ENCODE measurements at places on chromosomes 6 and 20.

GRCh38 chr20:32437391-32438074 is 79.4 kb downstream of the ASXL1 start:
- DNase-seq = no peak

DNA sequence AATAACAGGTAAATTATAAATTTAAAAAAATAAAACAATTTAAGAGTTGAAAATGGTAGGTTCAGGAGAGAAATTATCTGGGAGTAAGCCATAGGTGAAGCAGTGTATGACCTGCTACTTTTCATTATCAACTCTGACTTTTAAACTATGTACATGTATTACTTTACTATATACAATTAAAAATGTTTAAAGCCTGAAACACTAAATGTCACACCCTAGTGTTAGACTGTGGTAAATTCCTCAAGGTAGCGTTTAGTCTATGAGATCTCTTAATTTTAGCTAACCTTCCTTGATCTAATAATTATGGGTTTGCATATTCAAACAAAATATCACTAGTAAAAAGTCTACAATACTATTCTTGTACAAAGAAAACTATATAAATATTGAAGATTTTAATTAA is 22.3 kb upstream of the TBC1D32 start:
- no peak for DNase-seq

DNA sequence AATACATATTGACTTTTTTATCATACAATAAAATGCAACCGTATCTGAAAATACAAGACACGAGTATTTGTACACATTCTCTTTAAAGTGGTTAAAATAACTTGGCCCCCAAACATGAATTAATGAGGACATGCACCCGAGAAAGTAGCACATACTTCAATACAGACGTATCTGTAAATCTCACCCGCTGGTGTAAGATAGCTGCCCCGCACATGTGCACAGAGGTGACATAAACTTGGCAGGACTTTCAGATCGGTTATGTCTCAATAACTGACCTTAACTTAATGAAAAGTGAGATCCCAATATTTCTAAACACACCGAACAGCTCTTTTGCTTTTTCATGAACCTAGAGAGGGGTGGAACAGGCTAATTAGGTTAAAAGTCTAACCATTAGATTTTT is 91.5 kb upstream of the RPS6KA2 start:
- no peak for DNase-seq

- no peak for DNase-seq
These were observed 21.7 kb upstream of the SENP6 start for GRCh38 chr6:75579951-75580350.

DNA sequence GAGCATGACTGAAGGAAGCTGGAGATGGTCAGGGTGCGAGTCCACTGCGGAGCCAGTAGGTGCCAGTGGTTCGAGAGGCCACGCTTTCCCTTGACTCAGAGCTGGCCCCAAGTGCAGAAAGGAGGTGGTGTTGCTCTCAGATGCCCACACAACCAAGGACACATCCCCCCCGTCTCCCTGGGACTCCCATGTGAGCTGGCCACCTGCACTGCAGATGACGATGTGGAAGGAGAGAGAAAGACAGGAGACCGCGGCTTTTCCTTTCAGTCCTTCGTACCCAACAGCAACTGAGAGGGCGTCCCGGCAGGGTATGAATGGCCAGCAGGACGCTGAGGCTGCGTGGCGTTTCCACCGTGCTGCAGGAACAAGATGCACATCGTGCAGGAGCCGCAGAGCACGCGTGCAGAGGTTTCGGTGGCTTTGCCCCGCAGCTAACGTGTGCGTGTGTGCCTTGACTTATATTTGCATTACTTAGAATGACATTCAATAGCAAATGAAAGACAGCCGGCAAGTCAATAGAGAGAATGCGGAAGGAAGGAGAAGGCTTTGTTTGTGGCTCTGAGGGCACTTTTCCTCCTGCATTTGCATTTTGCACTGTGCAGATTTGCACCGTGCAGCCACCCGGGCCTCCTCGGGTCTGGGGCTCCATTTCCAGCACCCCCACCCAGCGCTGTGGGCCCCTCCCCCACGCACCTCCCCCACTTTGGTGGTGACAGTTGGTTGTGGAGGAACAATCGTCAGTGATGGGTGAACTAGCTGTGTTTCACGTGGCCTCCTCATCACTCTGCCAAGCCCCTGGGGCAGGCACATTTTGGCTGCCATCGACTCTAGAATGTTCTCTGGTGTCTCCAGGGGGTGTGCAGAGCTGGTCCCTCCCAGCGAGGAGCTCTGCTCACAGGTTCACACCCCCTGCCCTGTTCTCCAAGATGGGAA is 26.4 kb upstream of the BHLHE23 start:
- no peak for DNase-seq

DNA sequence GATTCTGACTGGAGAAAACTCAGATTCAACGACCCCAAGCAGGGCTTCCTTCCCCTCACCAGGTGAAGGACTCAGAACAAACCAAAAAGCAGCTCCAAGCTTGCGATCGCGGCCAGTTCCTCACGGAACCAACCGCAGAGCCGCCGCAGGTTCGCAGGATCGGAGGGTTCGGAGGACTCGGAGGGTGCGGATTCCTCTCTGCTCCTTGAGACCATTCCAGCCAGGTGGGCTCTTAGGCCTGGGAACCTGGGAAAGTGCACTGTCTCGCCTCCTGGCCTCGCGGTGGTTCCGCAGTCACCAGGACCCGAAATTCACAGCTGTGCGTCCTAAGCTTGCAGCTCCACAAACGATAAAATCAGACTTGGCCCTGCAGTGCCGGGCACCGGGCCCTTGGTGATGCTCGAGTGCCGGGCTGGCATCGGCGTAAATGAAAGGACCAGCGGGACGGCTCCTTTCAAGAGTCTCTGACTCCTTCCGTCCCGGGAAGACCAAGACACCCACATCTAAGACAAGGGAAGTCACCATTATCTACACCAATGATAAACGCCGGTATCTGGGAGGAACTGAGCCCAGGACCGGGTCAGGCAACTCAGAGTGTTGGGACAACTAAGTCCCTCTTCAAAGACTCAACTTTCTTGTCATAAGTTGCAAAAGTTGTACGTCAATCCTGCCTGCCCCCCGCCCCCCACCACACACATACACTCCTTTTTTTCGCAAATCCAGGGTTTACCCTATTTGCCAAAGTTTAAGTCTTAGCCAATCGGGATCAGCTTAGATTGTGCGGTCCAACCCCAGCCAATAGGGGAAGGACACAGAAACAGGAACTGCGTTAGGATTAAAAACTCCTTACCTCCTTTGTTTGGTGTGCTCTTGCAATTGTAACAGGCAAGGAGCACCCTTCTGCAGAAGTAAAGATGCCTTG is 69.8 kb upstream of the PRSS16 start:
- peak; percentile 87 for DNase-seq

DNA sequence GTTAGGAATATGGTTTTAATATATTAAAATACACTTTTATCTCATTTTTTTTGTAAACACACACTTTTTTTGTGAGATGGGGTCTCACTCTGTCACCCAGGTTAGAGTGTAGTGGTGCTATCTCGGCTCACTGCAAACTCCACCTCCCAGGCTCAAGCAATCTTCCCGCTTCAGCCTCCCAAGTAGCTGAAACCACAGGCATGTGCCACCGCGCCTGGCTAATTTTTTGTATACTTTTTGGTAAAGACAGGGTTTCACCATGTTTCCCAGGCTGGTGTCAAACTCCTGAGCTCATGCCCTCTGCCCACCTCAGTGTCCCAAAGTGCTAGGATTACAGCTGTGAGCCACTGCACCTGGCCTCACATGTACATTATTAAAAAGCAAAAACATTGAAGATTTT is 10.8 kb downstream of the IPCEF1 start:
- no peak for DNase-seq

DNA sequence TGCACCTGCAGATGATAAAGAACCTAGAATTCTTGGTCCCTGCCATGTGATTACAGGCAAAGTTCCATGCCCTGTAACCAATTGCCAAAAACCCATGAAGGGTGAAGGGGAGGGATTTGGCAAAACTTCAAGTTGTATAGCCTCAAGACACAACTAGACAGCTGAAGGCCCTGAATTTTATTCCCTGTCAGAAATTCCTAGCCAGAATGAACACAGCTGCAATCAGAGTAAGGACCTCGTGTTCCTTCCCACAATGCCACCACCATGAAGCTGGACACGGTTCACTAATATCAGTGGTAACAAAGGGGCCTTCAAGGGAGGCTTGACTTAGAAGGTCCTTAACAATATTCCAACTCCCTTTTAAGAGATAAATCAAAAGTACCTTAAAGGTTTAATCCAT is 22.5 kb upstream of the IRAK1BP1 start:
- no peak for DNase-seq

DNA sequence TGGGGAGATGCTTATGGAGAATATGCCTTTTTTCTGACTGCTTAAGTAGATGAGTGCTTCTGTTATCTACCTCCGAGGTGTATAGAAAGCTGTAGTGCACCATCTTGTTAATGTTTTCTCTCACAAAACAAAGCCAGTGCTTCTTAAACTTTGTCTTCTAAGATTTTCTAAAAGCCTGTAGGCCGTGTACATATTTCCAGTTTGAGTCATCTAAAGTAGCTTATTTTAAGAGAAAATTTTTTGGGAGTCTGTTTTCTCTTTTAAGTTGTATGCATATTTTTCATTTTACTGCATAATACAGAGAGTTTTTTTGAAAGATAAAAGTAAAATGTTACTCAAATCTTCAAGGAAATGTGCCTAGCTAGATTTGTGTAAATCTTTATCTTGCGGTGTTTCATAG is 151.7 kb downstream of the GRIK2 start:
- DNase-seq = no peak

- no peak for DNase-seq
These were observed 81.4 kb downstream of the SOBP start for GRCh38 chr6:107571354-107571753.

DNA sequence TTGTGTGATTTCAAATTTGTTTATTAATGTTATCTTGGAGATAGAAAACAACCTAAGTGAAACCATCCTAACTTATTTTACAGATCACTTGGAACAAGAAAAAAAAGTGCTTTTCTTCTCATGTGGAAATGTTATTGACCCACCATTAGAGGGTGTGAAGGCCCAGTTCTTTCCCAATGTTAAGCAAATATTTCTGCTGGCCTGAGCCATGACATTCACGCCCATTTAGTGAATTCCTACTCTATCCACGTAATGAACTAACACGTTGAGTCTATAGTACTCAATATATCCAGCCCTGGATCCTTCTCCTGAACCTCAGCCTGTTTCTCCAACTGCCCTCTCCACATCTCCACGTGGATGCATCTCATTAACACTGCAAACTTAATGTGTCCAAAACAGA is 180.6 kb upstream of the ZFP64 start:
- no peak for DNase-seq

DNA sequence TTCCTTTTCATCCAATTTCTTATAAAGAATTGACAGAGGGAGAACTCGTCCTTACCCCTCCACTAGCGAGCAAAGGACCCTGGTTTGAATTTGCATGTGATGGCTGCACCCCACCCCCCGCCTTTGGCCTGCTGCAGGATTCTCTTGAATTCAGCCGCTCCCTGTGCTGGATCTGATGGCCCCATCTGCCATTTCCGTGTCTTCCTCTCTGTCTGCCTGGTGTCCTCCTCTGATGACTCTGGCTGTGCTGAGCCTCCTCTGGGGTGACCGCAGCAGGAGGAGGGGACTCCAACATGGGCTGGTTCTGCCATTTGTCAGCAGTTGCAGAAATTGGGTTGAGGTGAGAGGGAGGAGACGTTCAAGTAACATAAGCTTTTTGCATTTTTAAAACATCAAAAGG is 188.8 kb downstream of the DLL1 start:
- DNase-seq = peak; percentile 46

DNA sequence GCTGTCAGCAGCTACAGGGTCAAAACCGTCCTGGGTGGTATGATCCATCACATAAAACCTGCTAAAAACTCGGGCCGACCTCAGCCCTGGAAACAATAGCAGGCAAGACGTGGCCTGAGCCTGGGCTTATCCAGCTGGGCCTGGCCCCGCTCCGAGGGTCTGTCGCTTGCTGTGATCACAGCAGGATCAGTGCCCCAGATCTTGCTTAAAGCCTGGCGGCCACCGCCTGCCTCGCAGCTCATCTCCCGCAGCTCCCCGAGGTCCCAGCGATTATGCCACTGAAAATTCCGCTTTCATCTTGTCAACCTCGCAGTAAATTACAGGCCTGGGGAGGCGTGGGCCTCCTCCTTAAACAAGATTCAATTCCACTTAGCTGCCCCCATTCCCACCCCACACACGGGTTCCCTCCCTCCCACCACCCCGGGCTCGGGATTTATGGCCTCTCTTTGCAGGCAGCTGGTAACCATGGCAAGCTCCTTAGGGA is 40.1 kb downstream of the CDH22 start:
- peak; percentile 64 for DNase-seq

DNA sequence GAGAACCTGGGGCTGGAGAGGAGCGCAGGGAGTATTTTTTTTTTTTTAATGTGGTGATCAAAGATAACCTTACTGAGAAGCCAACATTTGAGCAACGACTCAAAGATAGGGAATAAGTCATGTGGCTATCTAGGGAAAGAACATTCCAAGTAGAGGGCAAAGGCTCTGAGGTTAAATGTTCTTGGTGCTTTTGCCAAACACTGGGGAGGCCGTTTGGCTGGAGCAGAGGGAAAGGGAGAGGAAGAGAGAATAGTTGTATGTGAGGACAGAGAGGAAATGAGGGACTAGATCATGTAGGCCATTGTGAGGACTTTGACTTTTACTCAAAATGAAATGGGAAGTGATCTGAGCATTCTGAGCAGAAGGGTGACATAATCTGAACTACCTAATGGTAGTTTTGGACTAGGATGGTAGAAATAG is 27.8 kb downstream of the ACSS2 start:
- no peak for DNase-seq

- no peak for DNase-seq
These were observed 21.0 kb downstream of the C6orf89 start for GRCh38 chr6:36906539-36907325.

GRCh38 chr6:157268835-157269234 is 54.5 kb downstream of the TMEM242 start:
- DNase-seq = no peak

GRCh38 chr20:52824494-52825216 is 147.5 kb upstream of the TSHZ2 start:
- DNase-seq = no peak

- DNase-seq = no peak
These were observed 4.5 kb upstream of the CNBD2 start for GRCh38 chr20:35963878-35964277.

DNA sequence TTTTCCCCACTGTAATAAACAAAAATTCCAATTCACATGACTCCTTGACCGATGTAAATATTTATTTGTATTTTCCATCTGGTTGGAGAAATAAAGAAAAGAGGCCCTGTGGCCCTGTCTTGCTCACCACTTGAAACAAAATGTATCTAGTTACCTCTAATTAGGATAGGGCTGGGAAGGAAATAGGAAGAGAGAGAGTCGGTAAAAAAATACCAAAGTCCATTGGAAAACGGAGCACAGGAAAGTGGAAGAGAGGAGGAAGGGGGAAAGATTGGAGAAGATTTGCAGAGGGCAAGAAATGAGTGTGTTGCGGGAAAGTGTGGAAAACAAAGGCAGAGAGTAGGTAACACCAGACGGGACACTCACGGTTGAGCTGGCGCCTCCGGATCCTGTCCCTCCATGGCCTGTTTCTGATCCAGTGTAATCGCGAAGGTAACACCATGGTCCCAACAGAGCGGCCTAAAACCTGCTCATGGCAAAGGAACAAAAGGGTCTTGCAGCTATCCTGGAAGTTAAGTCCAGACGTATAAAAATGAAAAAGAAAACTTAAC is 105.8 kb upstream of the RIPOR2 start:
- DNase-seq = no peak

Data from ecto neural progenitor cell (in vitro differentiated cells).